ENCODE measurements at places on chromosomes 2 and 18. TPM values are rescaled to one million over a fixed set of nuclear protein-coding genes. Genes with fewer than 3 reads are reported as not detected.

GRCh38 chr2:126786765-126787164 is 111.9 kb upstream of the TEX51 start:
- no peak for DNase-seq

GRCh38 chr2:170361090-170361936 is 183.4 kb downstream of the MYO3B start:
- DNase-seq: peak; percentile 55

Gene DSG4
- not detected for polyA plus RNA-seq

DNA sequence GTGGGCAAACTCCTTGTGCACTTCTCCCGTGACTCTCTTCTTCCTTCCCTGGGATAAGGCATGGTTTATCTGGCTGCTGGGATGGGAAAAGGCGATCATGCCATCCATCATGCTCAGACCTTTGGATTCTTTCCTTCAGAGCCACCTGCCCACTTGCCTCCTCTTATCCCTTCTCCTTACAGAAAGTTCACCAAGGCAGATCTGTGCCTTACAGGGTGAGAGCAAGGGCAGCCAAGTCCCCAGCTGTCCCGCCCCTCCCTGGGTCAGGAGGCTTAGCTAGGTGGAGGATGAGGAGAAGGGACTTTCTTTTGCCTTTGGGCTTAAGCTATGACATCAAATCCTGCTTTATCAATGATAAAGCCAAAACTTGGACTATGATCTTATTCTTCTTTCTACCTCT is 47.6 kb downstream of the KCNE4 start:
- DNase-seq: no peak

Gene KIAA2012
- 1.8 TPM for polyA plus RNA-seq

Data from lung (tissue), 17 donors.